ENCODE measurements at places on chromosomes 16 and 17.

DNA sequence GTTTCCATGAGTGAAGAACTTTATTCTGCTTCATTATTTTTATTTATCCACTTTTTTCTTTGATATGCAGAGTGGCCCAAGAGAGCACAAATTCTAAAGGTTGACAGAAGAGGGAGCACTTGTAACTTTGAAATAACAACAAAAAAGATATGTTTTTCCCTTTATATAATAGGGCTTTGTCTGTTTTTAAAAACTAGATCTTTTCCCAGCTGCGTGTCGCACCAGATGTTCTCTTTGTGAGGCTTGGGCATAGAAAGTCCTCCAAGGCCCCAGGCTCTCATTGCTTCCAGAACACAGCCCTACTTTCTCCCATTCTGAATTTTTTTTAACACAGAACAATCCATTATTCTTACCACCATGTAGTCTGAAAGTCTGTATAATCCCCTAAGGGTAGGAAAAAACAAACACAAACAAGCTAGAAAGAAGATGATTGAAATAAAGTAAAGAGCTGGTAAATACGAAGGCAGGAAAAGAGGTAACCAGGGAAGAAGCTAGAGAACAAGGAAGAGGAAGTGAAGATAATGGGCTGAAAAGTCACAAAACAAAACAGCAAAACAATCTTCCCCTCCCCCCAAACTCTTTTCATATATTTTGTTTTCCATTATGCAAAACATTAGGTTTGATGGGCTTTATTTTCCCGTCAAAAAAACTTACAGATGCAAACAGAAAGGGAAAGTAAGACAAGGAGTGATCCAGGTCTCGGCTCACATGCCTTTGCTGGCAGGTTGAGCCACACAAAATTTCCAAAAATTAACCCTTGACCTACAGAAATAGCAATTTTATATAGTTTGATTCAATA lies 160.4 kb downstream of the ABCA8 start:
- no peak for DNase-seq

GRCh38 chr17:48841395-48841831 lies 10.6 kb downstream of the CALCOCO2 start:
- DNase-seq: no peak

DNA sequence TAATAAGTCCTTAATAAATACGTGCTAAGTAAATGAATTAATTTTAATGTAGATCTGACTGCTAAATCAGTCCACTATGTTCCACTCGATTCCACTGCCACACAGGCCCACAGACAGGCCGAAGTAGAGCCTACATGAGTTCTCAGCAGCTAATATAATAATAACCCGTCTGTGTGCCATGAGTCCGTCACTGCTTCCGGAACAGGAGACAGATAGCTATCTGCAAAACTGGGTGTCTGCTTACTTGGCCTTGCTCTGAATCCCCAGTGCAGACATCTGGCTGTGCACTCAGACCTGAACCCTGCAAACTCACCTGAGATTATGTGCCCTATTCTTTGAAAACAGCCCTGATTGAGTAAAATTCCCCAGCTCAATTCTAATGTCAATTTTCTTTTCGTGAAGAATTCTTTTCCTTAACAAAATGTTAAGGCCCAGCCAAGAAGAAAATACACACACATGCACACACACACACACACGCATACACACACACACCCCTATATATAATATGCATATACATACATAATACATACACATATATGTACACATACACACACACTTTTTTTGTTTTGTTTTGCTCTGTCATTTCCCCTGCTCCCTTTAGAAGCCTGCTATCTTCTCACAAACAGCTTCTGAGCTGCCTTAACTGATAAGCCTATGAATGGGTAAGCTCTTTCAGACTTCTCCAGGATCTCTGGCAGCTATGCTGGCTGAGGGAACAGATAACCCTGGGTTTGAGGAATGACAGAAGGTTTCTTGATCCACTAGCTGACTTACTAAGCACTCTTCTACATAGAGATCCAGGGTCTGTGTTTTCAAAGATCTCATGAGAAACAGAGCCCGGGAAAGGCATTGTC lies 39.8 kb upstream of the TOM1L1 start:
- DNase-seq: no peak

DNA sequence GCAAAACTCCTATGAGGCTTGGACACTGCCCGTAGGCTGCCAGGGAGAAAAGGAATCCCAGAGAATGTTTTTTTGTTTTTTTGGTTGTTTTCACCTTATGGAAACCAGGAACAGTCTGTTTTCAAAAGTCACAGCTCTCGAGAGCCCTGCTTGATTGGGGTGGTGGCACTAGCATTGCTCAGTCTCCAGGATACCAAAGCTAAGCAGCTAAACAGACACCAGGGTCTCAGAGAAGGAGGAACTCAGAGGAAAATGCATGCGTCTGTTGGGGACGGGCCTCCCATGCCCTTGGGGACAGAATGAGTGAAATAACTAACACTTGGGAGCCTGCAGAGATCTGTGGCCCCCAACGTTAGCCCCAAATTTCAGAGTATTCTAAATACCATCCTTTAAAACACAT lies 178.8 kb downstream of the SOX9 start:
- no peak for DNase-seq

GRCh38 chr17:32020943-32021614 lies 13.9 kb downstream of the LRRC37B start:
- DNase-seq: no peak

DNA sequence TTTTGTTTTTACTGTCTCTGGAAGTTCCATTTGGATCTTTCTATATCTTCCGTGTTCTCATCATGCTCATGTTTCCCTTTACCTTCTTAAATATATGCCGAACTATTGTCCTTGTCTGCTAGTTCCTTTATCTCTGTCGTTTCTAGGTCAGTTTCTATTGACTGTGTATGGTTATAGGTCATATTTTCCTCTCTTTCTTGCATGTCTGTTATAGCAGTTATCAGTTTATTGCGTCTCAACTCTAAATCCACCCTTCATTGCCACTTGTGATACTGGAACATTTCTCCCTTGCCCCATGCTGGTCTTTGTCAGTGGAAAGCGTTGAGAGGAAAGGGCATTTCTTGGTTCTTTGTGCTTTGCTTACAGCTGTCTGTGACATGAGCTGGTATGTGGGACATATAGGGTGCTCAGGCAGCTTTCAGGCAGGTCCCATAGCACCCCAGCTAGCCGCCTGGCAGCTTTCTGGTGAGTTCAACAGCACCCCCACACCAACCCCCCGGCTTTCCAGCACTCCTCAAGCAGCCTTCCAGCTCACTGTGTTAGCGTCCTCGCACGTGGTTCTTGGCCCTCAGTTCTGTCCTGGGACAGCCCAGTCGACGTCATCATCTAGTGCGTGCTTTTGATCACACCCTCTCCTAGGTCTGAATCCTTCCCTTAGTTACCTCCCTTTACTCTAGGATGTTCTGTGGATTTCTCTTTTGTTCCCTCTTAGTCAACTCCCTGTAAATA lies 15.4 kb upstream of the DNASE1 start:
- no peak for DNase-seq

GRCh38 chr16:64406770-64407181 lies 715.1 kb downstream of the CDH11 start:
- DNase-seq: no peak

GRCh38 chr17:4256952-4257351 lies 6.8 kb downstream of the ANKFY1 start:
- no peak for DNase-seq

DNA sequence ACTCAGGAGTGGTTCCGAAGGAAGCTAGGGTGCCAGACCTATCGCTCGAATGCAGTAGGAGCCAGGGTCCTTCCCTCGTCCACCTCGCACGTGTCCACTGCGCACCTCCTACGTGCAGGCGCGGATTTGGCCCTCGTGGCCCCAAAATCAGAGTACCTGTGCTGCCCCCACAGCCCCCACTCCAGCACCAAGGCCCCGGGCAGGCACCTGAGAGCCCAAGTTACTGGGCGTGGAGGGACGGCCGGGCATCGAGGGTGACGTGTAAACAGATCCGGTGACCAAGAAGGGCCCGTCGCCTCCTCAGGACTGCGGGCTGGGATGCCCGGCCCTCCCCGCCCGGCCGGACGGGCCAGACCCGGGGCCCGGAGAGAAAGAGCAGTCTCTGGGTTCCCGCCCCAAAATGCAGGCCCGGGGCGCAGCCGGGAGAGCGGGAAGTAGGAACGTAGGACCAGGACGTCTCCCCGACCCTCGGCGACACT lies 492 bp downstream of the SLC25A39 start:
- no peak for DNase-seq

- DNase-seq: no peak
Measured at GRCh38 chr17:37766971-37767370, 22.1 kb upstream of the HNF1B start.

DNA sequence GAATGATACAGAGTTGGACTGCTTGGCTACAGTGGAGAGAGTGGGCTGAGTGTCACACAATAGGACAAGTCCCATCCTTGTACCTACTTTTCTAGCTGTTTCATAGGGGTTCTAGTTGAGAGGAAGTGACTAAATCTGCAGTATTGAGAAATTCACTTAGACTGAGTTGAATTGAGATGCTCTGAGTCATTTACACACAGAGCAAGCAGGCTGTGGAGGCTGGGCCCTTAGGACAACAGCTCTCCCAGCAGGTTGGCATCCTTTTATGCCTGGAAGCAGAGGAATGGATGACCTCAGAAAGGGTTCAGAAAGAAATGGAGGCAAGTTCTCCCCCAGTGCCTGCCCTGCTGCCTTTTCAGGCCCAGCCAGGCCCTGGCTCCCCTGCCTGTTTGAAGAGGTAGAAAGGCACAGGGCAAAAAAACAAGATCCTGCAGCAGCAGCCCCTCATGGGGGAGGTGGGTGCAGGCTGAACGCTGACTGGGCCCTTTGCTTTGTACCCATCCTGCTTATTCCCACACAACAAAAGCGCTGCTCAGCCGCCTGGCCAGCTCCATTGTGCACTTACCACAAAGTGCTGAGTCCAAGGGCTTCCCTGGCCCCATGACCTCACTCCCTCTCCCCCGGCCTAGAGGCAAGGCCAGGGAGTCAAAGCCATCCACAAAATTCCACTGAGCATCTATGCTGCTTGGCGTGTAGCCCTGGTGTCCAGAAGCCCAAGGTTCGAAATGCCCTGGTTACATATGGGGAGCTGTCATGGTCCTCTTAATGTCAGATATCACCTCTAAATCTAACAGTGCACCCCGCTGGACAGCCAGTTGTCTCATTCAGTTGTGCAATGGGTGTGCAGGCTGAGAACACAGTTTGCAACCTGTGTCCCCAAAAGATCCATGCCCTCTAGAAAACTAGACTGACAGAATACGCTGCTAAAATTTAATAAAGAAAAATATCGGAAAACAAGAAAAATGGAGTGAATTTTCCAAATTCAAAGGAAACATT lies 5.4 kb upstream of the CRYBA1 start:
- DNase-seq: no peak

- DNase-seq: no peak
Measured at GRCh38 chr17:70869402-70870085, 700.2 kb downstream of the KCNJ2 start.

DNA sequence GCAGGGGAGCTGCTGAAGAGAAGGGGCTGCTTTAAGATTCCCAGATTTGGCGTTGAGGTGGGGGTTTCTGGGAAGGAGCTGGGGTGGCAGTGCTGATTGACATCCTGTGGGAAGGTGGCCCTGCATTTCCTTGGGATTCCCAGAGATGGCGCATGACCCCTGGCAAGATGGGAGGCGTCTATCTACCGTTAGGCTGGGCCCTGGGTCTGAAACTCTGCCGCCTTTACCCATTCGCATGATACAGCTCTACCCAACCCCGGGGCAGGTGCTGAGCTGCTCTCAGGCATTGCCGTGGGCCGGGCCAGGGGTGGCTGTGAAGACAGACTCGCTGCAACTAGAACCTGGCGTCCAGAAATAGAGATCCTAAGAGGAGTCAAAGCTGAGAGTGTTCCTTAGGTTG lies 9.9 kb upstream of the MVD start:
- DNase-seq: no peak

- no peak for DNase-seq
Measured at GRCh38 chr16:58462499-58462996, 37.4 kb upstream of the NDRG4 start.

DNA sequence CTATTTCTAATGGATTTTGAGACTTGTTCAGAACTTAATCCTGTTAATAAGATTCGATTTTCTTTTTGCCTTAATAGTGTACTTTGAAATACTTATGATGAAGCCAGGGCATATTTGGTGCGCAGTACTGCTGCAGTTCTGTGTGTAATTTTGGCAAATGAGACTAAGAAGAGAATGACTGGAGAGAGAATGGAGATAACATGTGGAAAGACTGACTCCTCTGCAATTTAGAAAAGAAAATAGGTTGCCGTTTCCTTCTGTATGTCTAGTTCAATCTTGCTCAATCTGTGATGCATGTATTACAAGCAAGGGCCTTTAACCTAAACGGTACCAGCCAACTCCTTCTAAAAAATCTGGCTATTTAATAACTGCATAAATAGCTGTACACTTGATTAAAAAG lies 285.1 kb upstream of the CDH11 start:
- no peak for DNase-seq

DNA sequence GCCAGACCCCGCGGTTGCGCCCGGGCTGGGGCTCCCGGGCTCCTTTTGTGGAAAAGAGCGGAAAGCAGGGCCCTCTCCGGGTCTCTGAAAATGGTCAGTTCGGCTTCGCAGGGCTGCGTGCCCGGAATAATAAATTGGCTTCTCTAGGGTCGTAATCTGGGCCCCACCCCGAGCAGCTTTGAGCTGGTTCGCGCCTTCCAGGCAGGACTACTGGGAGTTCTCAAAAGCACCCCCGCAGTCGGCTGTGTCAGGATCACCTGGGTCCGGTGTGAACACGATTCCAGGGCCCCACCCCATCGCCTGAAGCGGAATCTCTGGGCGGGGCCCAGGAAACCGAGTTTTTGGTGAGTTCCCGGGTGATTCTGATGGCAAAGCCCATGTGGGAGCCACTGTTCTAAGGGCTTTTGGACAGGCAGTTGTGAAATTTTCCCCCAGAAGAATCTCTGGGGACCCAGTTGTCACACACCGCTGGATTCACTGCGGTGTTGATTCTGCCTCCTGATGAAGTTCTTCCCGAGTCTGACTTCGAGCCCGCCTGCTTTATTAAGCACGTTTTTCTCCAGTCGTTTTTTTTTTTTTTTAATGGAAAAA lies 77.0 kb downstream of the MRC2 start:
- DNase-seq: no peak

GRCh38 chr16:84788920-84789391 lies 30.8 kb upstream of the CRISPLD2 start:
- no peak for DNase-seq

GRCh38 chr16:74700438-74701225 lies at the start of gene MLKL:
Gene MLKL (minus strand): TSS chr16:74700862. CDS start chr16:74695757, 5,105 bp downstream.
- peak; percentile 67 for DNase-seq

- DNase-seq: no peak
Measured at GRCh38 chr17:45389354-45389753, 43.3 kb downstream of the ARHGAP27 start.

DNA sequence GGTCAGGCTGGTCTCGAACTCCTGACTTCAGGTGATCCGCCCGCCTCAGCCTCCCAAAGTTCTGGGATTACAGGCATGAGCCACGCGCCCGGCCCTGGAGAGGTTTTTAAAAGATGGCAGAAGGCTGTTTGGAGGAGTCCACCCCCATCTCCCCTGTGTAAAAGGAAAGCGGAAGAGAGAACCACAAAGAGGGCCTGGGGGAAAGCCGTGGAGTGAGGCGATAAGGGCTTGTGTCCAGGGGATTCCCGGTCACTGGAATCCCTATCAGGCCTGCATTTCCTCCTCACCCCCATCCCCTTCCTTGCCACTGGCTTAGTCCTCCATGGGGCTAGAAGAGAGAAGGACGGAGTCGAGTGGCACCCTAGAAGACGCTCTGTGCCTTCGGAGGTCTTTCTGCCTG lies at the start of gene GP1BA:
GP1BA (plus strand) TSS at position 315 of the 400 bp plus-strand sequence. CDS start 328 bp downstream, outside the sequence.
- no peak for DNase-seq

All from CD4-positive, alpha-beta T cell (primary cell).